ENCODE measurements at places on chromosomes 3 and 15. TPM values are rescaled to one million over a fixed set of nuclear protein-coding genes. Genes with fewer than 3 reads are reported as not detected.

The SYNM gene
- total RNA-seq = 9.4 TPM

The RBP2 gene
- not detected for total RNA-seq

The EXOSC7 gene
- 50.1 TPM for total RNA-seq

The CCDC191 gene
- total RNA-seq = 5.9 TPM

The MASP1 gene
- total RNA-seq = 0.17 TPM

GRCh38 chr3:41847679-41848078 is 114.2 kb downstream of the ULK4 start:
- no peak for DNase-seq

DNA sequence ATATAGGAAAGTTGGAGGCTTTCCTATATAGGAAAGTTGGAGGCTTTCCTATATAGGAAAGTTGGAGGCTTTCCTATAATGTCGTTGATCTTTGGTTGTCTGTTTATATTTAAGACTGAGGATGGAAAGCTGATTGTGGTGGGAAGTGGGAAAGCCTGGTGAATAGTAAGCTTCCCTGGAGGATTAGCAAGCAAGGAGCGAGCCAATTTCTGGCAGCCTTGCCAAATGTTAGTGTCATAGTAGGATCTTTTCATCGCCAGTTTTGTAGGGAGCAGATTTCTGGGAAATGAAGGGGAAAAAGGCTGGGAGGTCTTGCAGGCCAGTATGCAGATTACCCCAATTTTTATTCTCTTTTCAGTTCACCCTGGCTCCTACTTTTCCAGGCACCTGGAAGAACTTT is 39.9 kb upstream of the CCNL1 start:
- no peak for DNase-seq

All from Calu3 (cell line).